ENCODE measurements at places on chromosomes 7 and 10.

DNA sequence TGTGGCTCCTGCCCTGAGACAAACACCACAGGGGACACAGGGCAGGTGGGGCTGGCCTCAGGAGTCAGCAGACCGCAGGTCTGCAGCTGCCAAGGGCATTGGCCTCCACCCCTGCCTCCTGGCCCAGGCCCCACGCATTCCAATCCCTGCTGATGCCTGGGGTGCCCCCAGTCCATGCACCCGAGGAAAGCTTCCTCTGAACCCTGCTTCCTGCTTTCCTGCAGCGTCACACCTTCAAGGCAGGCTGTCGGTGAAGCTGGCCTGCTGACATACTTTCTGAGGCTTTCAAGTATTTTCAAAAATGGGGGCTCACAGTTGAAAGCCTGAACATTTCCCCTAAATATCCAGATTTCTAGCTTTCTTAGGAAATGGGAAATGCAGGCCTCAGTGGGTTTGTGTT is 22.5 kb upstream of the ANTXRL start:
- no peak for DNase-seq

DNA sequence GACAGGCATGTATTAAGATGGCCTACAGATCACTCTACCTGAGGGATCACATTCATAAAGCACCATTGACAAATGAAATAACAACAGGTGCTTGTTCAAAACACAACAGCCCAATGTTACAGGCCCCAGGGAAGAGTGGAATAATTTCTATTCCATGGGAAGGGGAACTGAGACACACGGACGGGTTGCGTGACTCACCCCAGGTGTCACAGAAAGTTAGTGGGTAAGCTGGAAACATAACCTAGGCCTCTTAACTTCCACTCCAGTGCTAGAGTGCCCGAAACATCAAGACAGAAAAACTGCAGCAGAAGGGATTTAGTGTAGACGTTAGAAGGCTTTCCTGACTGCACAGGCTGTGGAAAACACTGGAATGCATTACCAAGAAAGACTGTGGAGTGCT is 48.3 kb downstream of the SLC37A3 start:
- no peak for DNase-seq

GRCh38 chr10:46310851-46311250 is 24.1 kb downstream of the ANTXRL start:
- no peak for DNase-seq

- DNase-seq: peak; percentile 4
Measured at GRCh38 chr10:127243490-127244272, 47.3 kb upstream of the INSYN2A start.

DNA sequence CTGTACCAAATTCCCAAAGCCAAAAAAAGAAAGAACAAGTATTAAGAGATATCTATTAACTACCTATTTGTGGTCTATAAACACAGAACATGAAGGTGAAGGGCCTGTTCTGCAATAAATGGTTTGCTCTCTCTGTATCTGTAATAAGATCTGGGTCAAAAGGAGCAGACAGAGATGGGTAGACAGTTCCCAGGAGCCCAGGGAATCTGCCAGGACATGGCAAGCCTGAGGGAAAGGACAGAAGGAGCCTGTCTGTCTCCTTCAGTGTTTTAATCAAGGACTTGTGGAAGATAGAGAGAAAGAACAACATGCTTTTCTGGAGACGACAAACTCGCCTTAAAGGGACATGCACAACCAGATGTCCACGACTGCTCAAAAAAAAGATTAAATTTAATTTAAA is 165.7 kb downstream of the ELMO1 start:
- no peak for DNase-seq

DNA sequence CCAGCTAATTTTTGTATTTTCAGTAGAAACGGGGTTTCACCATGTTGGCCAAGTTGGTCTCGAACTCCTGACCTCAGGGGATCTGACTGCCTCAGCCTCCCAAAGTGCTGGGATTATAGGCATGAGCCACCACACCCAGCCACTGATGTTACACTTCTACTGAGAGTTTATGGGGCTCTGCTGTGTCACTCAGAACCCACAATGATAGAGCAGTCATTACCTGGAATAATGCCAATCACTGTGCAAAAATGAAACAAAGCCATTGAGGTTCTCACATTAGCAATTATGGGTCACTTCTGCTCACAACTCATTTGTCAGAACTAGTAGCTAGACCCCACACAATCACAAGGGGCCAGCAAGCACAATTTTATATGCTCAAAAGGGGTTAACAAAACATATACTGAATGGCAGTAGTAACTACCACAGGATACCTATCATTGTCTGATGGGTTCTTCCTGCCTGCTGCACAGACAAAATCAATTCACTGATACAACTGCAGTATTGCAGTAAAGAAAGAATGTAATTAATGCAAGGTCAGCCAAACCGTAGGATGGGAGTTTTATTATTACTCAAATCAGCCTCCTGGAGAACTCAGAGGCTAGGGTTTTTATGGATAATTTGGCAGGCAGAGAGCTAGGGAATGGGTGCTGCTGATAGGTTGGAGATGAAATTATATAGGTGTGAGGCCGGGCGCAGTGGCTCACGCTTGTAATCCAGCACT is 72.1 kb upstream of the TRIM24 start:
- DNase-seq: no peak

GRCh38 chr10:26335574-26336093 is 102.5 kb upstream of the APBB1IP start:
- DNase-seq: no peak

DNA sequence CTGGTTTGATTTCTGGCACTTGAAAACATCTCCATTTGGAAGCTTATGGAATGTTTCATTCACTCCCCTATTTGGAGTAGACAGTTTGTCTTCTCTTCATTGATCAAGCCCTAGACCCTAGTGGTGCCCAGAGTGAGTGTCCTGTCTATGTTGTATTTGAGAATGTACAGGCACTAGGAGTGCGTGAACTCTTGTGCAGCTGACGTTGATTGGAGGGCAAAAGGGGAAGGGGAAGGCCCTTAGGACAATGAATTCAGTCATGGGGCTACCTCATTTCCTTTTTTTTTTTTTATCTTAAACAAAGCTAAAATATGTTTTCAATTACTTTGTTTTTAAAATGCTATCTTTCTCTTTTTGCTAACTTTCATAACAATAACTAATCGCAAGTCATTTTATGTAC is 66.5 kb downstream of the ADD3 start:
- no peak for DNase-seq

- DNase-seq: no peak
Measured at GRCh38 chr7:142754681-142755575, 5.7 kb downstream of the PRSS1 start.

DNA sequence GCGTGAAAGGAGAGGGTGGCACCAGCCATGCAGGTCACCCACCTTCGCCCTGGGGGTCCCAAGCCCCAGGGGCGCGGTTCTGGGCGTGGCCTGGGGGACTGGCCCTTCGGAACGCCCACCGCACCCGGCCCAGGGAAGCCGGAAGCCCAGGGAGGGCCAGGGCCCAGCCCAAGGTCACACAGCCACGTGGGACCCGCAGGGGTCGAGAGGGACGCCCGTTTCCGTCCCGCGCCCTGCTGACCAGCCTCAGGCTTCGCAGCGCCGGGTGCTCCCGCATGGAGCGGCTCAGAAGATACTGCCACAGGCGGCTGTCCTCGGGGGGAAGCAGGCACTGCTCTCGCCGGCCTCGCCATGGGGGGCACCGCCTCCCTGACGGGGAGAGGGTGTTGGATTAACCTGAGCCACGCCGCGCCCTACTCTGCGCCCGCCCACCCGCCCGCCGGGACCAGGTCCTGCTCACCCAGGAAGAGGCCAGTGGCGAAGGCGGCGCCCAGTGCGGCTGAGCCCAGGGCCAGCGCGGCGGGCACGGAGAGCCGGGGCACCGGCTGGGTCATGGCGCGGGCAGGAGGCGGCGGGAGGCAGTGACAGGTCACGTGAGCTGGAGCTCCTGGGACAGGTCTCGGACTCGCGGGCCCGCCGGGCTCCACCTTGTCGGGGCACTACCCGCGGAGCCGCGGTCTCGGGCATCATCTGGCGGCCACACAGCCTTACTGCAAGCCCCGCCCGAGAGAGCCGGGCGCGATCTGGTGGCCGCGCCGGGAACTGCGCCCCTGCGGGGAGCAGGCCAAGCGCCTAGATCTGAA is at the start of gene COMTD1:
Gene COMTD1 (minus strand): TSS at position 583 of the 803 bp plus-strand sequence. CDS start 29 bp downstream, at position 554.
- peak; percentile 92 for DNase-seq

- DNase-seq: no peak
Measured at GRCh38 chr10:100987685-100988049, 324 bp downstream of the TWNK start.

DNA sequence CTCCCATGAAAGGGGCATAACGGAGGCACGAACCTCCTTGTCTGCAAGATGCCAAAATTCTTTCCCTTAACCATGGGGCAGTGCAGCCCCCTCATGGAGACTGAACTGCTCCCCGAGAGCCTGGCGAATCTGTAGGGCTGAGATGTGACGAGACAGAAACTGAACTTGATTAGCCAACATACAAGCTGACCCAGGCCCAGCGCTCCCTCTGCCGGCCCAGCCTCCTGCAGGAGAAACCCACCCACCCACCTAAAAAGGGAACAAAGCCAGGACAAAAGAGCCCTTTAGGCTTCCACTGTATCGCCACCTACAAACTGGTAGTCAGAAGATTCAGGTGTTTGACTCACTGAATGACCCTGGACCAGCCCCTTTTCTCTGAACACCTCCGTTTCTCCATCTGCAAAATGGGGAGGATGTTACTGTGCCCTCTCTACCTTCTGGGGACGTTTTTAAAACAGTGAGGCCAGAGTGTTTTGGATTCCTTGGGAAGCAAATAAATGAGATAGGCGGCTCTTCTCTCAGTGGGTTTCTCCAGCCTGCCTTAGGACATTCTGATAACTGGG is 58.4 kb downstream of the C10orf105 start:
- no peak for DNase-seq

All from stimulated activated CD4-positive, alpha-beta T cell treated with anti-CD3 and anti-CD28 coated beads, TNF-alpha, amount 100 ng/mL, for 48 hours (primary cell).